ENCODE measurements at places on chromosomes 3 and 15. TPM values are rescaled to one million over a fixed set of nuclear protein-coding genes. Genes with fewer than 3 reads are reported as not detected.

- DNase-seq: no peak
Observed at GRCh38 chr3:48405971-48406370, 23.9 kb downstream of the PLXNB1 start.

DNA sequence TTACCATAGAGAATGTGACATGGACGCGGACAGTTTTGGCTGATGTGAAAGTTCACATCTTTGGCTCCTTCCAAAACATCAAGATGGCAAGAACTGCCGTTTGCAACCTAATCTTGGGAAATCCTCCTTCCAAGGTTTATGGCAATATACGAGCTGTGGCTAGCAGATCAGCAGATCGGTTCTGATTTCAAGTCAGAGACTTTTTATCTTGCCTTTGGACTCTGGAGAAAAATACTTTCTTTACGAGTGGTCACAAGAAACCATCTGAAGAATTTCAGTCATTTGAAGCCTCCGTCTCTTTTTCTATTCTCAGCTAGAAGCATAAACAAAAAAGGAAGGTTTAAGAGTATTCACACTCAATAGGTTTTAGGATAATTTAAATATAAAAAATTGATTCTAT is 153.5 kb upstream of the MEIS2 start:
- peak; percentile 32 for DNase-seq

DNA sequence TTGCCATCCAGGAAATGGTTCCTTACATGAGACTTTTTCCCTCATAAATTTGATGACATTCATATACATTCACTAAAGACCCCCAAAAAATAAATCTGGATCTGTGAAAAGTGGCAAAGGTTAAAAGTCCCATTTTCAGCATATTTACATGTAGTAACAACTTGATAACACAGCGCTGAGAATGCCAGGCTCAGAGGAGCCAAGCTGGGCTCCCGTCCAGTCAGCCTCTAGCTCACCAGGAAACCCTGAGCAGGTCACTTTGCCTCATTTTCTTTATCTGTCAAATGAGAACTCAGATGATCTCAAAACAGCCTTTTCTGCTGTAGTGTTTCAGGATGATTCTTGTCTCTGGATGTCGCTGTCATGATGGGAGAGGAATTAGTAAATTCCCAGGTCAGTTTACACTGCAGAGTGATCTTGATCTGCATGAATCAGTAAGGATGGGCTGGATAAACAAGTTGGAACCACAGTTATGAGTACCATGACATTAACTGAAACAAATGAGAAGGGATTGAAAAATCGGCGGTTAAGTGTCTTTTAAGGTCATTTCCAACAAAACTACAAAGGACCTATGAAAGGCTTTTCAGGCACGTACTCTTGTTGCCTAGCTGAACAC is 82.8 kb downstream of the PPARG start:
- peak; percentile 66 for DNase-seq

GRCh38 chr3:190097025-190097424 is 23.7 kb downstream of the P3H2 start:
- no peak for DNase-seq

DNA sequence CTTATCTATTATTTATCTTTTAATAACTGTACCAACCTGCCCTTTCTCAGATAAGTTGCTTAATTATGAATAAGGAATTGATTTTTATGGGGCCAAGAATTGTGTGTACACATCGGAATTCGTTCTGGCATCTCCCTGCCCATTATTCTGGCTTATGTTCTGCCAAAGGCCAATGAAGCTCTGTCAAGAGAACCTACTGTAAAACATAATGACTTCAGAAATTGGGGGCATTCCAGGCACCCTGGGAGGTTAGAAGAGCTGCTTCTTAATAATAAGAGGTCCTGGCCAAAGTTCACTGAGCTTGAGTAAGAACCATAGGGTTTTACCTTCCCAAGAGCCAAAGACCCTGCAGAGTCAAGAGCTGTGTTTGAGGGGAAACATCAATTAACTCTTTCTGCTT is 261.7 kb downstream of the SLC9A9 start:
- DNase-seq: no peak

GRCh38 chr15:45790325-45790943 is 155.6 kb downstream of the SQOR start:
- peak; percentile 16 for DNase-seq

GRCh38 chr3:187490366-187490765 is 122.2 kb downstream of the RTP4 start:
- DNase-seq: no peak

DNA sequence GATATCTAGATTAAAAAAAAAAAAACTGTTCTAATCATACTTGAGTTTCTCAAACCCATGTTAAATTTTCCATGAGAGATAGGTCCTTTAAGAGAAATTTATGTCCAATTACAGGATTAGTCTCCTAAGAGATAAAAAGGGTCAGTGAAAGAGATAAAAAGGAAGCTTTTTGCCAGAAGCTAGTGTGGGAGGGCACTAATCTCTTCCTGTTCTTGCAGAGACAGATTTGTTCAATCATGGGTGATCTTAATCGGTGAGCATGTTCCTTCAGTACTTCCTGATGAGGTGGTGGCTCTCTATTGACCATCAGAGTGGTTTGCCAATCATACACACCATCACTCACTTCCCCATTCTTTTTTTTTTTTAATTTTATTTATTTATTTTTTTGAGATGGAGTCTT is 16.9 kb upstream of the LPP start:
- peak; percentile 21 for DNase-seq

DNA sequence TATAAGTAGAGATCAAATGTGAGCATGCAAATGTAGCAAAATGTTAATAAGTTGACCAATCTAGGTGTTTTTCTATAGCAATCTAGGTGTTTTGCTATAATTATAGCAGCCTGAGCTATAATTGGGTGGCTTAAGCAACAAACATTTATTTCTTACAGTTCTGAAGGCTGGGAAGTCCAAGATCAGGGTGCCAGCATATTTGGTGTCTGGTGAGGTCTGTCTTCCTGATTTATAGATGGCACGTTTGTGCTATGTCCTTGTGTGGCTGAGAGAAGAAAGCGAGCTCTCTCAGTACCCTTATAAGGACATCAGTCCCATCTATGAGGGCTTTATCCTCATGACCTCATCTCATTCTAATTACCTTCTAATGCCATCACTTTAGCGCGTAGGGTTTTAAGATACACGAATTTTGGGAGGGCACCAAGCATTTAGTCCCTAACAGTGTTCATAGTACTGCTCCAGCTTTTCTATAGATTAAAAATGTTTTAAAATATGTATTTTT is 171.1 kb downstream of the GHSR start:
- DNase-seq: no peak

DNA sequence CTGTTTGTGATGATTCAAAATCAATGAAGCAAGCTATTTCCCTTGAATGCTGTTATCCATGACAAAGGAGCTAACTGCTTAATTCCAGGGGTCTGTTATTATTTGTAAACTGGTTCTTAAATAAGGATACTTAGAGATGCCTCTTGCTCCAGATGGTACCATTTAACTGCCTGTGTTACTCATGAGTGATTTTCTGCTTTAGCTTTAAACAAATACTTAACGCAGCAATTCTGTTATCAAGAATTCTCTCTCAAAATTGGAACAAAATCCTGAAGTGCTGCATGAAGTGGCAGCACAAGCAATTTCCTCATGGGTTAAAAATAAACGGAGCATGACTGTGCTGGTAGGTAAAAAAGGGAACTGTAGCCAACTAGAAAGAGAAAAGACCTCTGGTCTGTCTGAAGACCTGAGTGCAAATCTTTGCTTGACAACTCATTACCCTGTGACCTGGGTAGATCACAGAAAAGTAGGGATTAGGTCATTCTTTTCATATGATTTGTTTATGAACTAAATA is 62.5 kb upstream of the GBE1 start:
- DNase-seq: no peak

DNA sequence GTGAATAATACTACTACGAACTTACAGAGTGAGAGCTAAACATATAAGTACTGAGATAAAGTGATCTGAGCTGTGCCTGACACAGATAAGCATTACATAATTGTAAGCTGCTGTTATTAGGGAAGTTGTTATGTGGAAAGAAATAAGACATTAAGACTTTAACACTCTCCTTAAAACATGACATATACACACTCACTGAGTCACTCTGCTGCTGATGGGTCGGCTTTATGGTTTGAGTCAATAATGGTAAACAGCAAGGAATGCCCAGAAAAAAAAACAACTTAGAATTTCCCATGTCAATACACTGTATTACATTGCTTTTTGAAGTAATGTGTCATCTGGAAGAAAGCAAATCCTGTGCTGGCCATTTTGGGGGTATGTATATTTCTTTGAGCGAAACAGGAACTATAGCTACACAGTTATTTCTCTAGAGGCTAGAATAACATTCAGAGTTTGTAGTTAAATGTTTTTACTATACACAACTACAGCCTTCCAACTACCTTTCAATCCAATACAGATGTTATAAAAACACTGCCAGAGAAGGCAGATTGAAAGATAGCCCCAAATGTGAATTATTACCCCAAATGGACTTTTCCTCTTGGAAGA is 22.8 kb upstream of the SPRED1 start:
- DNase-seq: peak; percentile 48

- DNase-seq: no peak
Observed at GRCh38 chr15:90013503-90013937, 12.4 kb downstream of the ZNF710 start.

Gene LARP6
- 46.7 TPM for total RNA-seq

Gene OR5K2
- not detected for total RNA-seq

Gene POTEB
- not detected for total RNA-seq

Gene RTP3
- 0.43 TPM for total RNA-seq

Measured in fibroblast of villous mesenchyme (primary cell).